ENCODE measurements at places on chromosomes 11 and 22.

- DNase-seq: no peak
Measured at GRCh38 chr11:61023966-61024295, 52.5 kb downstream of the CD6 start.

GRCh38 chr11:95505927-95506426, 275.0 kb upstream of the SESN3 start:
- no peak for DNase-seq

- no peak for DNase-seq
Measured at GRCh38 chr11:1883346-1884302, 8.1 kb downstream of the PRR33 start.

DNA sequence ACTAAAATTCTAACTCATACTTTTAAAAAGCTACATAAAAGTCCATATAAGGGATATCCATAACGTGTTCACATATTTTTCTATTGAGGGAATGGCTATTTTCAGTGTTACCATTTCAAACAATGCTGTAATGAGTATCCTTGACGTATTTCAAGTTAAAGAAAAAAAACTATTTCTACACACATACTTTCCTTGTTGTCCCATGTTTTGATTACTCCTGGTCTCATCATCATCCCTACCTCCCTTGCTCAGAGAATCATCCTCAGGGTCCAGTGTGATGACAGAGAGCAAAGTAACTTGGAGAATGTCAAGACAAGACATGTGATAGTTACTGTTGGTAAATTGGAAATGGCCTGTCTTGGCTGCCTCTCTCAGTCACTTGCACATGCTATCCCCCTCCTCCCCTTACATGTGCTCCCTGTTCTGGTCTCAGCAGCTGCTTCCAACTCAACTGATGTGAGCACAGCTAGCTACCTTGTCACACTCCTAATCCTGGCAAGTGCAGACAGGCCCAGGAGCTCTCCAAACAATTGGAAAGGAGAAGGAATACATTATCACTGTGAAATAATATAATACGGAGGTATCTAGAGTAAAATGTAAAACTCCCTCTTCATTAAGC, 21.8 kb downstream of the NUMA1 start:
- no peak for DNase-seq

DNA sequence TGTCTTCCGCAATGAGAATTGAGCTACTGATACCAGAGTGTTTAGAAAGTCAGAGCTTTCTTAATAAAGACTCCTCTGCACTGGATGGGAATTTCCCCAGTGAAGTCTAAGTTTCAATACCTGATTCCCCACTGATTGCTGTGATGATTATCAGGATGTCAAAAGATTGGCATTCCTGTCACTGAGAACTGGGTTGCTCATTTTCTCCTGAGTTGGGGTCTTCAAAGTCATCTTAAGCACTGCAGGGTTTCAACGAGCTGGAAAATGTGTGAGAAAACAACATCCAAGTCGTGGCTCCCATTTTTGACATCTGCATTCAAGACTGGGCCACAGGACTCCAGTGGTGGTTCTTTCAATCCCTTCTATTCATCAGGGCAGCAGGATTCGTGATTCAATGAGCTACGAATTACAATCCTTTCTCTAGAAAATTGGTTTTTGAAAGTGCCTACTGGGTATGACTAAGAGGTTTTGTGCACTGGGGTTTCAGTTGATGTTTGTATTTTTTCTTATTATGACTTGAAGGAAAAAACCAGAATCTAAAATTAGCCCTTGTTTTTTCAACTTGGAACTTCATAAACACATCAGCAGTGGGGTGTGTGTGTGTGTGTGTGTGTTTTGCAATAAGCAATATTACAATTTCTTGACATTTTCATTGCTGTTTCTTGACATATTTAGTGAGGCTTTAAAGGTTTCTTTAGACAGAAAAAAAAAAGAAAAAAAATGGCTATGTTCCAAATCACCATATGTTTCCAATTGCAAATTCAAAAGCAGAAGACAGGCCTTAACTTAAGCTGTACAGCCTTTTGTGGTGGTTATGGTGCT, 233.0 kb downstream of the FAM76B start:
- DNase-seq: no peak

- no peak for DNase-seq
Measured at GRCh38 chr22:44676441-44677352, 25.3 kb upstream of the PRR5 start.

- DNase-seq: no peak
Measured at GRCh38 chr22:45497351-45498145, 5.1 kb upstream of the FBLN1 start.

DNA sequence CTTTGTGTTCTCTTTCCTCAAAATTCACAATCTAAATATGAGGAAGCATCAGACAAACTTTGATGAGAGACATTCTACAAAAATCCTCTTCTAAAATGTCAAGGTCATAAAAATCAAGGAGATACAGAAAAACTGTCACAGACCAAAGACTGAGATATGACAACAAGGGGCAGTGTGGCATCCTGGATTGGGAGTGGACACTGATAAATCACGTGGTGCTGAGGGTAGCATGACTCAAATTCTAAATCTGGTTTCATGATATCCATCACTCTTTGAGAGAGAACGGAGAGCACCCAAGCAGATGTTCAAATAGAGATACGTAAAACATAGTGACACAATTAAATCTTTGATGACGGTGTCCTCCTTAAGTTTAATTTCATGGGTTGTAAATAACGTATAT, 13.0 kb upstream of the CARD18 start:
- no peak for DNase-seq

- no peak for DNase-seq
Measured at GRCh38 chr11:35594680-35595079, 23.6 kb upstream of the FJX1 start.

DNA sequence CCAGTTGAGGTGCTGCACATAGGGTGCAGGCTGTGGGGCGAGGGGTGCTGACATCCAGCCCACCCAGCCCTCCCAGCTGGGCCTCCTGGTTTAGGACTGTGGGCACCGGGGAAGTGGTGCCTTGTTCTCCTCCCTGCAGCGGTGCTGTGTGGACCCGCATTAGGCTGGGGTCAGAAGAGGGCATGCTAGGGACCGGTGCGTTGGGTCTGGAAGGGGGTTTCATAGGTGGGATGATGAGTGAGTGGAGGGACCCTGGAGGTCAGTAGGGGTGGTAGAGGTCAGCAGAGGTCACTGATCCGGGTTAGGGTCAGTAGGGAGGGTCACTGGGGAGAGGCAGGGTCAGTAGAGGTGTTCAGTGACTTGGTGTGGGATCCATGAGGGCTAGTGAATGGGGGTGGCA, 6.7 kb upstream of the MYBPC3 start:
- no peak for DNase-seq

Measured in T47D (cell line).